HL-60 (cell line): ENCODE measurements at places on chromosomes 13 and 19.

DNA sequence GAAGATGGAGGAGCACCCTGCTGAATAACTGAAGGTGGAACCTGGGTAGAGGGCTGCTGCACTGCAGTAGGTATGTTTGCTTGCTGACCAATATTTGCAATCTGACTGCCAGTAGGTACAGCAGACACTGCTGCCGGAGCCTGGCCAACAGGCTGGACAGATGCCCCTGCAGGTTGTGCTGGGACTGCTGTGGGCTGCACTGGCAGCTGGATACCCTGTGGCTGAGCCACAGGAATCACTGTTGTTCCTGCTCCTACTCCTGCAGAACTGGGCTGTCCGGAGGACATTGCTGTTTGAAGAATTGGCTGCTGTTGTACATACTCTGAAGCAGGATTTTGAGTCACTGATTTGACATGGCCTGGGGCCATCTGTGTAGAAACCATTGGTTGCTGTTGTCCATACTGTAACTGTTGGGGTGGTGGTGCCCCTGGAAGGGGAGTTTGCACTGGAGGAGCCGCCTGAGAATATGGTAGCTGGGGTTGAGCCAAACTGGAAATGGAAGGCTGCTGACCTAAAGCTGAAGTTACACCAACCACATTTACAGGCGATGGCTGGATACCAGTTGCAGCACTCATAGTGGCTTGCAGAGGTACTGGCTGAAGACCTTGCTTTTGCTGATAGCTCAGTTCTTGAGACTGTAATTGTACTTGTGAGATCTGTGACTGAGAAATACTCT lies 2.2 kb downstream of the TSC22D1 start:
- peak; percentile 11 for DNase-seq

DNA sequence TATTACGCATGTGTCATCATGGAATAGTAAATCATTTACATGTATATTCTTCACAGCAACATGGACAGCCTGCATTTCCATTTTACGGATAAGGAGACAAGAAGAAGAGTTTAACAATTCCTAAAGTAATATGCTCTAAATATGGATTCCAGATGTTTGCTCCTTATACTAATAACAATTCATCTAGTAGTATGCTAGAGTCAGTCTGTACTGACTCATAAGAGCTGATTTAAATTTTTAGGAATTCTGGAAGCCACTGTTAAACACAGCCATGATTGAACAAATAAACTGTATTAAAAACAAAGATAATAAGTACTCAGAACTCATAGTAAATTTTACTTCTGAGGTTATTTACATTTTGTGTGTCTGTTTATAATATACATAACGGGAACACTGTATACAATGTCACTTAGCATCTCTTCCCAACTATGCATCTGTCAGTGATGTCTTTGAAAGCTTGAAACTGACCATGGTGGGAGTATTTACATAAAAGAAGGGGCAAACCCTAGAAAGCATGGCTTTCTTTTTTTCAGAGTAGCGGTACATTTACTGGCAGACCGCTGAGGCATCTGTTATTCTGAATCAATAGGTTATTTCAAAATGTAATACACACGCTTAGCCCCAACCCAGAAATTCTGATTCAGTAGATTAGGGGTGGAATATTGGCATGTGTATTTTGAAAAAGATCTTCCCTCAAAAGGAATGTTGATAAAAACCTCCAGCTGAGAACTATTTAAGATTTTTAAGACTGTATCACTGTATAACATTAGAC lies 12.9 kb downstream of the ZC3H13 start:
- DNase-seq = no peak

- DNase-seq = no peak
Observed at GRCh38 chr13:66940113-66940512, 290.0 kb downstream of the PCDH9 start.

DNA sequence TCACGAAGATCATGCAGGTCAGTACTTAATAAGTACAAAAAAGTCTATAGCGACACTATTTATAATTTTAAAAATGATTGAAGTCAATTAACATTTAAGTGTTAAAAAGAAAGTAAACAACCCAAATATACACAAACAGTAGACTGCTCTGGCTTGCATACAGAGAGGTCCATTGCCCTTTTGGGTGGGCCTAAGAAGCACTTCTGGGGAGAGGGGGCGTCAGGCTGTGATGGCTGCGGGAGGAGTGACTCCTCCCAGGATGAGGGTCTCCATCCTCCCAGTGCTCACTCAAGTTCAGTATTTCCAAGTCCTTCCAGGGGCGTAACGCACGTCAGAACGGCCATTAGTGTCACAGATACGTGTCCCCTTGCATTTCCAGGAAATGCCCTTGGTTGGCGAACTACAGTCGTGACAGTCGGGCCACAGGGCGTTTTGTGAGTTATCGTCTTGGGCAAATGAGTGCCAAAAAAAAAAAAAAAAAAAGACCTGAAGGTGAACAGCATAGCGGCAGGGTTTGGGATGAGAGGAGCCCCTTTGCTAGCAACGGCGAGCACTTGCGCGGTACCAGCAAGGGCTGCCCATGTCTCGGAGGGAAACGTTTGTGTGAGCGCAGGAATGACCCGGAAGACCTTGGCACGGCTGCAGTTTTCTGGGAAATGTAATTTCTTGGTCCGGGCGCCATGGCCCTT lies at the start of gene SCGB2B2:
SCGB2B2 (minus strand) TSS at position 463 of the 689 bp plus-strand sequence. CDS start 82,596 bp downstream, outside the sequence.
- peak; percentile 59 for DNase-seq

DNA sequence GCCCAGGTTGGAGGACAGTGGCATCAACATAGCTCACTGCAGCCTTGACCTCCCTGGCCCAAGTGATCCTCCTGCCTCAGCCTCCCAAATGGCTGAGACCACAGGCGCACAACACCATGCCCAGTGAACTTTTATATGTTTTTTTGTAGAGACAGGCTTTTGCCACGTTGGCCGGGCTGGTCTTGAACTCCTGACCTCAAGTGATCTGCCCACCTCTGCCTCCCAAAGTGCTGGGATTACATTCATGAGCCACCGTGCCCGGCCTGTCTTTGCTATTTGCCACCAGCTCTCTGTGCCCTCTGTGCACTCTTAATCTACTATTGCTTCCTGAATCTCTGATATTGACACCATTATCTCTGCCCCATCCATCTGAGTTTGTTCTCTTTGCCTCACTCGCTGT lies 34.3 kb upstream of the LRRC4B start:
- no peak for DNase-seq

GRCh38 chr19:45104658-45105349 lies 11.8 kb downstream of the PPP1R37 start:
- no peak for DNase-seq
